Suppressor macrophage treated with lipopolysaccharide for 4 hours (primary cell): ENCODE measurements at places on chromosomes 4 and X.

DNA sequence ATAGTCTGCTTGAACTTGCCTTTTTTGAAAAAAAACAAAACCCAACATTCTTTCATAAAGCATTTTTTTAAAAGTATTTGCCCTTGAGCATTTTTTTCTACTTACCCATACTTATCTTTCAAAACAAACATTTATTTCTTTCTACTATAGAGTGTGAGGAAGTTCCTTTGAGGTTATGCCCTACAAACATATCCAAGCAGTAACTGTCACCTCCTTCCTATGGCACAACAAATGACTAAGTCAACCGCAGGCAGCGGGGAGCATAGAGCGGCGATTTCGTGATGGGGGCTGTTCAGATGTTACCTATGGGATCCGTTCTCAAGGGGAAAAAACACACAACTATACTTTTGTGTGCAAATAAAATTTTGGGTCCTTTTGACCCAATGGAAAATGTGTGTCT lies 19.4 kb downstream of the SPRY1 start:
- DNase-seq, result peak; percentile 71

DNA sequence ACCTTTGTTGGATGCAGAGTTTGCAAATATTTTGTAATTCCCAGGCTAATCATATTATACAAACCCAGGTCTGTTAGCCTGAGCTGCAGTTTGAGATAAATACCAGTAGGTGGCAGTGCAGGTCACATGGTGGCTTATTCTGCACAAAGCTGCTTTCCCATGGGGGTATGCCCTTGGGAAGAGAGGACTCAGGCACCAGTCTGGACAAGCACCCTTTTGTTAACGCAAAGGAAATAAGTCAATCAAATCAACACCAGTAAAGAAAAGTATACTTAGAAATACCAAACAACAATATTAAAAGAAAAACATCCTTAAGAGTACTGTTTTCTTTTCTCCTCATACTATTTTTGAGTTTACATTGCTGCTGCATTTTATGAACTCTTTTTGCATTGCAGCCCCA lies 389.0 kb upstream of the ZFP42 start:
- peak; percentile 52 for DNase-seq

- no peak for DNase-seq
These were observed 581.2 kb upstream of the IGFBP7 start for GRCh38 chr4:57691370-57691769.

DNA sequence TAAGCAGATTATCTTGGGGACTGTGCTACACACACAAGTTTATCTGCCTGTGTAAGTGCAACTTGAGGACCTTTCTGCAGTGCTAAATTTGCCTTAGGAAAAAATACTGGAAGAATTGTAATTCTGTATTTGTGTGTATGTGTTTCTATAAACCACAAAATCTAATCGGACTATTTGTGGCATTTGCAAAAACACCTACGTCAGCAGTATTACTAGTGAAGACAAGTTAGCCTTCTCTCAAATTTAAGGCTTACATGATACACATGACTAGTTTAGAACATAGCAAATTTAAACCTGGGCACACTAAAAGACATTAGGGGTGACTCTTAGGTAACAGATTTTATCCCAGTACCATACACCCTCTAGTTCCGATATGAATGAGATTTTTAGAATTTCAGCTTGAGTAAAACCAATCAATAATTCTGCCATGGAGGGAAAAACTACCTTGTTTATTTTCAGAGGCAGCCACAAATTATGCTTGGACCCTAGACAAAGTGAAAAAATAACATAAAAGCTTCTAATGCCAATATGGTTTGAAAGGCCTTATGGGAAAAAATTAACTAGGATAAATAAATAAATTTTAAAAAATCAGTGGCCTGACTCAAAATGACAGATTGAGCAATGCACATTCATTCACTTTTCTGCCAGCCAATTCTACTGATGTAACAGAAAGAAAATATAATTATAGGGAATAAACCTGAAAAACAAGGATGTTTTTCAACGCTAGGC lies 176.4 kb downstream of the SNCA start:
- DNase-seq, result no peak

DNA sequence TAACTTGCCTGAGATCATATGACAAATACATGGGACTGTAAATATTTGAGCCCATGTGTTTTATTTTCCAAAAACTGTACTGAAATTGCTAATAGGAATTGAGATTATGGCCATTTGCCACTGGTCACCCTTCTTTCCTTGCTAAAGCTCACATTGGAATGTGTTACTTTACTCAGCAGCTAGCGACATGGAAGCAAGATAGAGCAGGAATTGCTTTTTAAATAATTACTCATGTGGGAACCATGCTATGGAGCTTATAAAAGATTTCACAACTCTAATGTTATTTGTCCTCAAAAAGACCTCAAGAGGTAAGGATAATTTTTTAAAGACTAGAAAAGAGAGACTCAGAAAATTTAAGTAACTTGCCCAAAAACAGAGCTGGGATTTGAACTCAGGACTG lies 48.8 kb upstream of the AFAP1 start:
- DNase-seq, result no peak

GRCh38 chr4:139782926-139783522 lies 117.4 kb downstream of the MGST2 start:
- no peak for DNase-seq

- DNase-seq, result no peak
These were observed 39.0 kb upstream of the RASL11B start for GRCh38 chr4:52822972-52823701.

GRCh38 chrX:38961936-38962335 lies 160.7 kb downstream of the MID1IP1 start:
- DNase-seq, result no peak

DNA sequence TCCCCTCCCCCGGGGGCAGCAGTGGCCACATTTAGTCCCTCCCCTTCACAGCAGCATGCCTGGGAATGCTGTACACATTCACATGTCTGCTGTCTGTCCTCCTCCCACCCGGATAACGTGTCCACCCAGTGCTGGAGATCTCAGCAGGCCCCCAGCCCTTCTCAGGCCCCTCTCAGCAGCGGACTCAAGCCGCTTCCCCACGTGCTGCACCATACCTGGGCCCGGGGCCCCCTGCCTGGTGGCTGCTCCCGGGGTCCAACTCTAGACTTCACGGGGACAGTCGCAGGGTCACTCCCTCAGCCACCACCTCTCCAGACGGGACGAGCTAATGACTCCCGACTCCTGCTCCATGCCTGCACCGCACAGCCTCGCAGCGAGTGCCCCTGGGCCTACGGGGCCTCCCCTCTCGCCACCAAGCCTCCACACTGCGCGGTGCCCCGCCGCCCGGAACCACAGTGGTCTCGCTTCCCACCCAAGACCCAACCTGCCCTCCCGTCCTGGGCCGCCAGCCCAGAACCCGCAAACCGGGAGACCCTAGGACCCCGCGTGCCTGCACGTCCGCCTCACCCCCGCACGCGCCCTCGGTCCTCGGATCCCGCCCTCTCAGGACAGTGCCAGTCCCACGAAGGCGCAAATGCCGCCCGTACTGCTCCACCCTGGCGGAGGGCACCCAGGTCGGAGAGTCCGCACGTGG lies 1.3 kb upstream of the PCGF3 start:
- DNase-seq, result no peak

DNA sequence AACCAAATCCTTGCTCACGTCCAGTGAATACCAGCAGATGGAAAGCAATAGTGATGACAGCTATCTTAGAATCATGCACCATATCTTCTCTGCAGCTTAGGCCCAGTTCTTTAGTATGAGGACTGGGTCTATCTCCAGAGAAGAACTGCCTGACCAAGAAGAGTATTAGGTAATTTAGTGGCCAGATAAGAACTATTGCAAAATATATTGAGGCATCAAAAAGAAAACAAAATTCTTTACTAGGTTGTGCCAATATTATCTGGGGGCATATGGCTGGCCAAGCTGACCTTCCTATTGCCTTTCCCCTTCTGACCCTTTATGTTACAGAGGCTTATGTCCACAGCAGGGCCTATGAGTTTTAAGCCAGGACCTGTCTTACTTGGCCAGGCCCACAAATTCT lies 91.2 kb downstream of the RLIM start:
- DNase-seq, result no peak

GRCh38 chr4:103026868-103027267 lies 7.4 kb upstream of the SLC9B1 start:
- DNase-seq, result no peak

- DNase-seq, result peak; percentile 3
These were observed 174.6 kb downstream of the INPP4B start for GRCh38 chr4:142671516-142671915.

- no peak for DNase-seq
These were observed 13.0 kb upstream of the CXorf38 start for GRCh38 chrX:40660381-40660780.

- no peak for DNase-seq
These were observed 18.0 kb downstream of the MBNL3 start for GRCh38 chrX:132470831-132471230.

DNA sequence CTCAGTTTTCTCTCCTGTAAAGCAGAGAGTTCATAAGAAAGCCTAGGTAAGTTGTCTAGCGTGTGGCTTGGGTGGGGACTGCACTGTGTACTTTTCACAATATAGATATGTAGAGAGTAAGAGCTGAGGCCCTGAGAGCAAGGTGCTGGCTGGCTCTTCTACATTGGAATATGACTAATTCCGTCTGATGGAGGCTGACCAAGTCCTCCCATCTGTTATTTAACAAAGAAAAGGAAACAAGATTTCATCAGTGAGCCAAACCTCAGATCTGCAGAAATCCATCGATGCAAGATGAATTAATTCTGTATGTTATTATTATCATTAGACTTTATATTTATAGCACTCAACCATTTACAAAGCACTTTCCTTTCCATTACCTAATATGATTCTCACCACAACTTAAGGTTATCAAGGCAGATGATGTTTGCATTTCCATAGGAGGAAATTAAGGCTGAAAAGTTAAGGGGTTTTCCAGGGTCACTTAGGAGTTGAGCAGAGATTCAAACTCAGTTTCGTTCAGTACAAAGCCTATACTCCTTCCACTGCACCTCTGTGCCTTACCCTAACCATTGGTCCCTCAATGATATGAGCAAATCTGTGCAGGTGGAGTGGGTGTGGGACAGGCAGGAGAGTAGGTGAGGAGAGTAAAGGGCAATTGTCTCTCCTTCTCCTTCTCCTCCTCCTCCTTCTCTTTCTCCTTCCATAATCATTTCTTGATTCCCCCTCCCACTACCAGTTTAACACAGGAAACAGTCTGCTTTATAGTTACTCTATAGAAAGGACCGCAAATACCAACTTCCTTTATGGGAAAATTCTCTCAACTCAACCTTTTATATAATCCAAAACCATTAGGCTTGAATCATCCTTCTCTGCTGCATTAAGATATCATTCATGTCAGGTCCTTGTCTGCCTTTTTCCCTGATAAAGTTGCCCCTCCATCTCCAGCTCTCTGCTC lies 27.6 kb upstream of the SRD5A3 start:
- no peak for DNase-seq

- no peak for DNase-seq
These were observed 1409.8 kb downstream of the PCDH7 start for GRCh38 chr4:32129967-32130366.

DNA sequence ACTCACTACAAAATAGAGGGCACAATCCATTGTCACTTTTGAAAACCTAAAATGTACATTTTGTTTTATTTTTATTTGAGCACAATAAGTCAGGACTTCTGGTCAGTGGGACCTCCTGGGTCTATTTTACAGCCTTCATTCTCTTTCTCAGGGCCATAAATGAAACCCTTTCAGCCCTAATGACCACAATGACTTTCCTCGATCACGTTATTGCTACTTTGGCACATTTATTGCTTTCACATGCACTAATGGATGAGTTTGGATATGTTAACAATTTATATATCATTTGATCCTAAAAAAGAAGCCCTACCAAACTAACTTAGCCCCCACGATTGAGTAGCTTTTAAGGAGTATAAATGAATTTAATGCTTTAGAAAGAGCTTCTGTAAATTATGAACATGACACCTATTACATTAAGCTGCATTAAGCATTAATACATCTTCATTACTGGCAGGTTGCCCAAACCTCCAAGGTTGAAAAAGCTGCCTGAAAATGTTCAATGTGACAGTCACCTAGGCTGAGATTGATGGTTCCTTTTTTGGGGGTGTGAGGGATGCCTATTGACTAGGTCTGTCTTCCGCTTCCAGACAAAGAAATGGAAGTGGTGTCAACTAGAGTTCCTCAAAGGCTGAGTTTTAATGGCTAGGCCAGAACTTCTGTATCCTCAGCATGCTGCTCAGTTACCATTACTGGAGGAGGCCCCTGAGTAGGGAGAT lies 296.4 kb downstream of the GPAT3 start:
- DNase-seq, result no peak

GRCh38 chr4:79502081-79502480 lies 94.1 kb upstream of the GK2 start:
- DNase-seq, result no peak

GRCh38 chr4:7717161-7717560 lies 222.5 kb downstream of the AFAP1 start:
- DNase-seq, result no peak

DNA sequence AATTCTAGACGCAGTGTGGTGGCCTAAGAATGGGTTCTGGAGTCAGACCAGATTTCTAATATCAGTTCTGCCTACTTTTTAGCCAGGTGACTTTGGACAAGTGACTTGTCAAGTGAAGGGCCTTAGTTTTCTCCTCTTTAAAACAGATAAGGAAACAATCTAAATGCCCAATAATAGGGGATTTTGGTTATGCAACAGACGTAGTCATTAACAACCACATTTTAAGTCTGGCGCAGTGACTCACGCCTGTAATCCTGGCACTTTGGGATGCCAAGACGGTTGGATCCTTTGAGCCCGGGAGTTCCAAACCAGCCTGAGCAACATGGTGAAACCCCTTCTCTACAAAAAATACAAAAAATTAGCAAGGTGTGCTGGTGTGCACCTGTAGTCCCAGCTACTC lies 2.1 kb upstream of the ZMYM3 start:
- no peak for DNase-seq

- peak; percentile 78 for DNase-seq
These were observed 105.7 kb upstream of the PDLIM3 start for GRCh38 chr4:185640811-185641675.

DNA sequence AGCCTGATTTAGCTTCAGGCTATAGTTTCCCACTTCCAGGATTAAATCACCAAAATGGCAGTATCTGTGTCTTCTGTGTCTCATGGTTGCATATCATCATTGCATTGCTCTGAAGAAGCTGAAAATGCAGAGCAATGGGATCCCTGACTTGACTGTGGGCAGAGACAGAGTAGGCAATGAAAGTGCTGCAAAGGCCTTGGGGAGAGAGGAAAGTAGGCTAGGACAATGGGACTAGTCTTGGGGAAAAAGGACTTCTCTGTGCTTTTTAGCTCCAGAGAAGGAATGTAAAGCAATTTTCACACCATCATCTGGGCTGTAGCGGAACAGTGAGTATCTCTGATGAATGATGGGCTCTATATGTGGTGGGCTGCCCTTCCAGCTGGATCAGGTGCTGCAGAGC lies 202.5 kb downstream of the LDB2 start:
- no peak for DNase-seq

GRCh38 chrX:132809581-132809980 lies 148.8 kb downstream of the HS6ST2 start:
- no peak for DNase-seq
